ENCODE measurements at places on chromosomes 5 and 9. TPM values are rescaled to one million over a fixed set of nuclear protein-coding genes. Genes with fewer than 3 reads are reported as not detected.

DNA sequence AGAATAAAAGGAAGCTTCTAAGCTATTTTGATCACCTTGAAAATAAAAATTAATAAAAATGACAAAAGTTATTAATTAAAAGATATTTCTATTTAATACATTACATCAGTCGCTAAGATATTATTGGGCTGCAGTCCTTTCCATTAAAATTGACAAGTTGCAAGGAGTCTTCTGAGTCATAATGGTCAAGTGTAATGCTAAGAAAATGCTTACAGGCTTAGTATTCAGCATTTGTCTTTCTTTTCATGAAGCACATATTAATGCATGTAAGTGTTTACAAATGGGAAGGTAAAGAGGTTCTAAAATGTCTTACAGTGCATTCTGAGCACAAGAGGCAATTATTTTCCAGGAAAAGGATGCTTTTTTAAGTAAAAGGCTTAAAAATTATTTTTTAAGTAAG lies 17.3 kb downstream of the SPINK9 start:
- DNase-seq: no peak

Gene FBP1
- 0.82 TPM for total RNA-seq

Gene SHOC1
- total RNA-seq: not detected

DNA sequence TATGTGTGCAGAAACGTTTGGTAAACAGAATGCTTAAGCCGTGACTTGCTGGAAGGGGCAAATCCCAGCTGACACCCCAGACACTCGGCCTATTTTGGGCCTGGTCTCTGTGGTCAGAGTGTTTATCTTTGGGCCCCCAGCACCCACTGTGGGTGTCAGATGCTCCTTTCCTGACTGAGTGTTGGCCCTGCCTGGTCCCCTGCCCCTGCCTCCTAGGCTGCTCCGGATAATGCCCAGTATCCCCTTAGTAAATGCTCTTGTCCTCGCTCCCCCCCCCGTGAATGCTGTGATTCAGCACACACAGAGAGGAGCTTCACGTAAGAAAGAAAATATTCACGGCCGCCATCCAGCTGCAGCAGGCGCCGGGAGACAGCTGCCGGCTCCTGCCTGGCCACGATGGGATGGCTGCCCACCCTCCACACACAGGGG lies 11.3 kb upstream of the ANGPTL2 start:
- no peak for DNase-seq

DNA sequence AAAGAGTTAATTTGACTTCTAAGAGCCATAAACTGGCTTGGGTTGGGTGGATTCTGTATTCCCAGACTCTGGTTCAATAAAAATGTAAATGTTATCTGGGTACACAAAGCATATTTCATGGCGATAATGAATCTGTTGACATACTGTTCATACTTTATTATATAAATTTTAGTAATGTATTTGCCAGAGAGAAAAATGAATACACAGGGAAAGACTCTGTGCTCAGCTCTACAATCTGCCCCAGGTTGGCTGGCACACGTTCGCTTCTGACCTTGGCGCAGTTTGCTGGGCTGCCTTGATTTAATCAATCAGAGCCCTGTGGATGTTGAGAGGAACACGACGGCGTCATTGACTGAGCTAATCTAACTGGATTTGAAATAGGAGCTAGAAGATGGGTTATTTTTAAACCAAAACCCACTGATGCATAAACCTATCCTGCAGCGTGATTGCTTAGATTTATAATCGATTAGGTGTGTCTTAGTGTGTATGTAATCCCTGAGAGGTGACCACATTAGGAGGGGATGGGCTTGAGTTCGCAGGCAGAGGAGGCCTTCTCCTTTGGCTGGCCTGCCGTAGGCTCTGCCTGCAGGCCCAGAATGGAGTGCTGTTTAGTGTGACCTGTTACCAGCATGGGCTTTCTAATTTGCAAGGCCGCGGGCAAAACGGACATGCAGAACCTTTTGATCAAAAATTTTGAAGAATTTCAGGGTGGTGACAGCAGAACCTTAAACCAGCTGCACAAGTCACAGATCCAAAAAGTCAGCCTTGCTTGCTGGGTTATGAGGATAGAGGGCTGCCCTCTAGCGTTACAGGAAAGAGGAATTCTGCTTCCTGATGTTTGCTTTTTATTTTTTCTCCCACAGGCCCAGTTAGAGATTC lies 3.9 kb upstream of the ADCY2 start:
- DNase-seq: no peak

DNA sequence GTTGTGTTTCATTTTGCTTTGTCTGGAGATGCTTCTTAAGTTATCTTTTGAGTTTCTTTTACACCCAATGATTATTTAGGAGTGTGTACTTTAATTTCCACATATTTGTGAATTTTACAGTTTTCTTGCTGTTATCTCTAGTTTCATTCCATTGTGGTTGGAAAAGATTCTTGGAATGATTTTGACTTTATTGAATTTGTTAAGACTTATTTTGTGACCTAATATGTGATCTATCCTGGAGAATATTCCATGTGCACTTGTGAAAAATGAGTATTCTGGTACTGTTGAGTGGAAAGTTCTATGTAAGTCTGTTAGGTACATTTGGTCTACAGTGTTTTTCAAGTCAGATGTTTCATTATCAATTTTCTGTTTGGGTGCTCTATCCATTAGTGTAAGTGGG lies 24.4 kb upstream of the GRAMD2B start:
- no peak for DNase-seq

Gene LMNB1
- total RNA-seq: 229 TPM

DNA sequence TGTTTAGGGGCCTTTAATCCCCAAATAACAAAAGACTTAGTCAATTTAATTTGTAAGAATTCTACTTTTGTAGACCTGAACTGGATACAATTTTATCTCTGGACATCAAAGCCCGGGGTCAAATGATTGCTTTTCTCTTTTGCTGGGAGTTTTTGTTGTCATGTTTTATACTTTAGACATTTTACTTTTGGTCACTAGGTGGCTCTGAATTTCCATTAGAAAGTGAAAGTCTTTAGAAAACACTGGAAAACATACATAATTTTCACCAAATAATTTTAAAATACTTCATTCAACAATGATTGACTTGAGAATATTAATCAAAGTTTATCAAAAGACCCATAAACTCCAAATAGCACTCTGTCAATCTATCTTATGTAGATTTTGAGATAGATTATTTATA lies 2.8 kb upstream of the PCA3 start:
- DNase-seq: no peak

Gene PLK2
- 2.3 TPM for total RNA-seq

Gene KCNV2
- total RNA-seq: not detected
